Stimulated activated CD4-positive, alpha-beta T cell treated with anti-CD3 and anti-CD28 coated beads, Interleukin-4, amount 100 ng/mL, for 4 hours (primary cell): ENCODE measurements at places on chromosomes 1 and 21.

GRCh38 chr1:212460376-212460775, 27.7 kb downstream of the NENF start:
- no peak for DNase-seq

GRCh38 chr1:174007851-174008250, 14.3 kb downstream of the RC3H1 start:
- no peak for DNase-seq

- no peak for DNase-seq
These were observed 804.6 kb upstream of the CXADR start for GRCh38 chr21:16708101-16708835.

DNA sequence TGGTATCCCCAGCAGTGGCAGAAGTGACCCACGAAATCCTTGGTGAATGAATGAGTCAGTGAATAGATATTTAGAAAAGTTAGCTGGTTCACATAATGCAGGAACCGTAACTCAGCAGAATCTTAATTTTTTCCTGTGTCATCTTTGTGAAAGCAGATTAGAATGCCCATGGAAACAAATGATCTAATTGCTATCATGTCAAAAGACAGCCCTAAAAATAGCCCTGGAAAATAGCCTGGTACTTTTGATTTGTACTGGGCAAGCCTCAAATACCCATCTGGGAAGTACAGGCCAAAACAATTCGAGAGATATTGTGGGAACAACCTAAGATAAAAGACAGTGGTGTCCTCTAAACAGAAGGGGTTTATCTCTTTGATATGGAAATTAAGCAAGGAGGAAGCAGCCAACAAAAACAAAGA, 21.1 kb downstream of the FYB2 start:
- no peak for DNase-seq

GRCh38 chr1:243735457-243735856, 114.6 kb downstream of the AKT3 start:
- DNase-seq, result no peak

DNA sequence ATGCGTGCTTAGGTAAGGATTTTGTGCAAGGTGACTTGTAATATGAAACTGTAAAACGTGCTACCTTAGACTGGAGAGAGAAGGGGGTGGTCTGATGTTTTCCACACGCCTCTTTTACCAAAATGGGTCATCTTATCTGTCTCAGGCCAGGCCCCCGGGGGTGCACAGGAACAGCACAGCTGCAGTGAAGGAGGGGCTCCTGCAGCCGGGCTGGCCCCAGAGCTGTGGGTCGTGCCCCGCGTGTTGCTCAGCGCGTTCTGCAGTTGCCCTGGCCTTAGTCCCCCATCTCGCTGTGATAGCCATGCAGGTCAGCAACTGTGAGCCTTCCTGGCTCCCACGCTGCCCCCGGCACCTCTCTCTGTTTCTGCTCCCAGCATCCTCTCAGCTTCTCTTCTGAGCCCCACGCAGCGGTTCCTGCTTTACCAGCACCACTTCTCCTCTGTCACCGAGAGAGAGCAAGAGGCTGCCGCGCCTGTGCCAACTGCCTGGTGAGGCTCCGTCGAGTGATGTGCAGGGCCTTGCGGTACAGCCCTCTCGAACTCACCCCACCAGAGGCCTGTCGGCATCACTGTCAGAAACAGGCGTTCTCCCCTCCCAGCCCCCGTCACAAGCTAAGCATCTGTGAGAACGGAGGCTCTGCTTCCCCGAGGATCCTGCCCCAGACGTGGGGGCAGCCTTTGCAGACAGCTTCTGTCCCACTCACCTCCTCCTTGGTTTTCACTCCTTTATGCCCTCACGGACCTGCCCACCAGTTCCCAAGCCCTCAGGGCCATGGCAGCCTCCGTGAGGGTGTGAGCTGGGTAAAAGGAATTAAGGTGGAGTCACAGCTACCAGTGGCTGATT, 73.3 kb downstream of the ADARB1 start:
- DNase-seq, result no peak

- no peak for DNase-seq
These were observed 890 bp downstream of the GJC2 start for GRCh38 chr1:228150461-228151179.

DNA sequence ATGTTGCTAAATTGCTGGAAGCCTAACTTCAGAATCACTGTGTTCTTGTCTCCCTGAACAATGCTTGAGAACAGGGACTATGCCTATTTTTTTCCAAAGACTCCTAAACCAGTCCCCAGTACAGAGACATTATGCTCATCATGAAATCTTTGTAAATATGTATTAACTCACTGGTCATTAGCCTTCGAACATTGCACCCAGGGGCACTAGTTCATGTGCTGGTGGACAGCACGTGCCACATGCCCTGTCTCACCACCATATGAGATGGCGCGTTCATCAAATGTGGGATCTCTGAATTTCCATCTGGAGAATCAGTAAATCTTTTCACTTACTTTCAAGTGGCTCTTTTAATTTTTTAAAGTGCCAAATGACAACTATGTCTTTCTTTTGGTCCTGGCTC, 11.0 kb upstream of the ATP1A1 start:
- no peak for DNase-seq

DNA sequence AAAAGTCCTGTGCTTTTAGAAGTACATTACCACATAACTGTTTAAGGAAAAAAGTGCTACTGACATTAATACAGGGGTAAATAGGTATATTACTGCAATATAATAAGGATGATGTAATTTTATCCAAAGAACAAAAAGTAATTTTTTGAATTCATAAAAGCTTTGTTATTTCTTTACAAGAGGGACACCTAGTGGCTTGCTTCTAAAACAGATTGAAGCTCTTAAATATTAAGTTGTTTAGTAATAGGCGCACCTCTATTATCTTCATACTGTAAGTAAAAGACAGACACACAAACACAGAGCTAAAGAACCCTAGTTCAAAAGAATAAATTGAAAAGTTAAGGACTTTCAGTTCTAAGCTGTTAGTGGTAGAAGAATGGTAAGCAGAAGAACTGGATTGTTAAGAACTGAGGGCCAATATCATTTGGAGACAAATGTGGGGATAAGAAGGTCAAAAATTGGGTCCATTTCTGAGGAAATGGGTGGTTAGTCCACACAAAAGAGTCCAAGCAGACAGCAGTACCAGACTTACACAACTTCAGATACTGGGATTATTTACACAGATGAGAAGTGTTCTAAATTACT, 15.4 kb downstream of the ZNHIT6 start:
- DNase-seq, result no peak

- no peak for DNase-seq
These were observed 79.0 kb upstream of the IFFO2 start for GRCh38 chr1:19035377-19036040.

GRCh38 chr1:2315674-2316450, 75.5 kb downstream of the MORN1 start:
- DNase-seq, result no peak

DNA sequence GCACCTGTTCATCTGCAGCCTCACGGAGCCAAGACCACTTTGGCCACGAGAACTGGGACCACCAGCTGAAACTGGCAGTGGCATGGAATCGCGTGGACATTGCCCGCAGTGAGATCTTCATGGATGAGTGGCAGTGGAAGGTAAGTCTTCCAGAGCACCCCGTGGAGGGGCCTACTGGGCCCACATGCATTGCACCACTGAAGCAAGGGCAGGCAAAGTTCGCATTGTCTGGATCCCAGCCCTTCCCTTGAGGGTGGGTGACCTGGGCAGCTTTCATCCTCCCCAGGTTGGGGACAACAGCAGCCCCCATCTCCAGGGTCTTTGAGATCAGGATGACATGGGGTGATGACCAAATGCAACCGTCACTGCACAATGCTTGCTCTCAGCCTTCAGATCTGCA, 37.5 kb downstream of the TRPM2 start:
- no peak for DNase-seq

DNA sequence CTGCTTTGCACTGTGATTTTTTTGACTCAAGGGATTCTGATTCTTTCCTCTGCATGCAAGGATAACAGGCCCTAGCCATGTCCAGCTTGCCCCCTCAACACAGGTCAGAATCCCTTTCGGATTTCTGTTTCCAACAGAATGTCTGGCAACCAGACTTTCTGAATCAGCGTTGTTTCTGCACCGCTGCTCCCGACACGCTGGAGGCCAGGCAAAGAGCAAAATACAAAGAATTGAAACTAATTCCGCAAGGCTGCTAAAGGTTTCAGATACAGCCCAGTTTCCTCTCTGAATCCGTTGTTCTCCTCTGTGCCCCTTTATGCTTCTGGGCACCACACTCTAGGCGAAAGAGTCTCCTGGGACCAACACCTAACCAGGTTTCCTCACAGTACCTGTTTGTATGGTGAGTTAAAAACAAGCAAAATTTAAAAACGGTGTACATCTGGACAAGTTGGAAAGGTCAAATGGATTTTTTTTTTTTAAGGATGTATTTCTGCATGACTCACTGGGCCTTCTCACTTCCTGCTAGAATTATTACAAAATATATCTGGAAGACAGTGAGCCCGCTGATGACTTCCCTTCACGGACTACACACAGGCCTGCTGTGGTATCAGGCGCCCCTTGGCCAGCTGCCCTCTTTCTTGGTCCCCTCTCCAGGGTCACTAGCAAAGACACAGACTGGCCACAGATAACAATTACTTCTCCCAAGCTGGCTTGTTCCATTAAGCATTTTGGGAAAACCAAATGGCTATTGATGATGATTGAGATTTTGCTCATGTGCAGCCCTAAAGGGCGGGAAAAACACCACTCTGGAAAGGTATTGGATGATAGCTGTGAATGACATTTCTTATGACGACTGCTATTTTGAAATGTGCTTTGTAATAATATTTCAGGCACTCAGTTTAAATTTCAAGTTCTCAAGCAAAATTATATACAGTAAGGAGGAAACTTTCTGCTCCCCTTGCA, 118.3 kb downstream of the TGFB2 start:
- DNase-seq, result no peak

- DNase-seq, result no peak
These were observed 8.8 kb downstream of the TMCC2 start for GRCh38 chr1:205236526-205236925.
